ENCODE measurements at places on chromosomes 1 and 21.

DNA sequence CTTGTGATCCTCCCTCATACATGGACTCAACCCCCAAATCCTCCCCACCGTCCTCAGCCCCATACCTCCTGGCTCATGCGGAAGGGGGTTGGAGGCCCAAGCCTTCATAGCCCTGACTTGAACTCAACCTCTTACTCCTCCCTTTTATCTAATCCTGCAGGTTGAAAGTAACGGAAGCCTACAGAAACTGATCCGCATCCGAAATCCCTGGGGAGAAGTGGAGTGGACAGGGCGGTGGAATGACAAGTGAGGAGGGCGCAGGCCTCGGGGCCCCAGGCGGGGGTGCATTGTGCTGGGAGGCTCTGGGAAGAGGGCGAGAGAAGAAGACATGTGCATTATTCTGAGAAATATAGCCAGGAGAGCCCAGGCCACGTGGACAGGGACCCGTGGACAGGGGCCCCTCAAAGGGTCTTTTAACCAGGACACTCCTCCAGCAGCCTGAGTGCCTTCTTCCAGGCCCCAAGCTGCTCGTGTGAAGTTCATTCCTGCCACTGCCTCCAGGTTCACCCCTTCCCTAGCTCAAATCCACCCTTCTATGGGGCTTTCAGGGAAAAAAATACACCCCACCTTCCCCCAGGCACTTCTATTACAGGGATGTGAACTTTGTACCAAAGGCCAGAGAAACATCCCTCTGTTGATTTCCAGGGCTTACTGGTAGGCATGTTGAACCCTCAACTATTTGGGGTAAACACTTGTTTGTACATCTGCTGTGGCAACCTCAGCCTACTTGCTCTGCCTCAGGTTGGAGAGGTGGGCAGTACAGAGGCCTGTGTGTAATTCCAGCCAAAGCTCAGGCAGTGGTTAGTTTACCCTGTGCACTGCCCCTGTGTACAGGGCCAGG, 38.6 kb downstream of the CAPN2 start:
- no peak for DNase-seq

DNA sequence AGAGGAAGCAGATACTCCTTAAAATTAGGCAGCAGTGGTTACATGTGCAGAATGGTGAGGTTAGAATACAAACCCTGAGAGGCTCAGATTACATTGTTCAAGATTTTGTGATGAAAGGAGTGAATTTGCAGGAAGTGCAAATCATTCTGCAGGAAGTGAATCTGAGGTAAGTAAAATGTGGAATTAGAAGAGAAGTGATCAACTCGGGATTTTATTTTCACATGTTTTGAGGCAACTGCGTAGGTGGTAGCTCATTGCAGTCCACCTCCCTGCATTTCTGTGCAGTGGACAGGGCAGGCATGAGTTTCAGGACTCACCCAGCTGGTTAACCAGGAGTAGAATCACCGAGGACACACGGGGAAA, 2.1 kb upstream of the PLA2G2C start:
- DNase-seq = no peak

GRCh38 chr1:209397371-209397770, 186.1 kb upstream of the CAMK1G start:
- no peak for DNase-seq

DNA sequence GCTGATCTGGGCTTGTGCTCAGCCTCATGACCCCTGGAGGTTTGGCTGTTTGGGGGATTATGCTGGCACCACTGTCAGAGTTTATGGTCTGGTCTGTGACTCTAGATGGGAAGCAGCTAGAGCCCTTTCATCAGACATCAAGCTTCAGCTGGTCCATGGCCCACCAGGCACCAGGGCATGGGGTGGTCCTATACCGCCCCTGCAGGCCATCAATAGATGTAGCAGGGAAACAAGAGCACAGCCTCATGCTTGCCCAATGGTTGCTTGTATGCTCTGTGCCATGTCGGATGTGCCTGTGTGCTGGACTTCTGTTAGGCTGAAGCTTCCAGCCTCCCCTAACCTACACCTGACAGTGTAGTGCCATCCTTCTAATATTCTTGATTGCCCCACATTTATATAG, 71.1 kb upstream of the CD34 start:
- DNase-seq = no peak

DNA sequence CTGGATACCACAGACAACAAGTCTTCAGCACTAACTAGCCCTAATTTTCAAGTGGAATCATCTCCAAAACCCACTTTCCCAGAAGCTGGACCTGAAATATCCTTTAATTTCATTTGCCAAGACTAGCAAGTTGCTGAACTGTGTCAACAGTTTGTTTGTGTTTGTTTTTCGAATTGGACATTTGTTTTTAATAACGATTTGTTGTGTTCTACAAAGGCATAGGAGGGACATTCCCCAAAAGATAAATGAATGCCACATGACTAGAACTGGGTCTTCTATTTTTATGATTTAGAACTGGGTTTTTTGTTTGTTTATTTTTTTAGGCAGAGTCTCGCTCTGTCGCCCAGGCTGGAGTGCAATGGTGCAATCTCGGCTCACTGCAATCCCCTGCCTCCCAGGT, 17.9 kb downstream of the LUZP1 start:
- no peak for DNase-seq

GRCh38 chr1:243646841-243647240, 203.2 kb downstream of the AKT3 start:
- DNase-seq = no peak

DNA sequence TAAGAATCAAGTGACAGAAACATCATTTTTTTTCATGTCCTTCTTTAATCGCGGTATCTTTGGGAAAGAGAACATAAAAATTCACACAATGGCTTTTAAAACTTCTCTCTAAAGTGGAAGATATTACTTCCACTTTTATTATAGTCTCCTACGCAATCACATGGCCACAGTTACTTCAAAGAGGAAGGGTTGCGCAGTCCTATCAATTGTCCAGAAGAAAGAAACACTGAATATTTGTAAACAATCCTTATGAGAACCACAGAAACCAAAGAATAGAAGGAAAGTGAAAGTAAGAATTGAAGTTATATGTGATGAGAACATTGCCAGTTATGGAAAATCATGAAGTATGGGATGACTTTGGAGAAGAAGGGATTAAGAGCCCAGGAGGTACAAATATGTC, 32.6 kb downstream of the CFH start:
- no peak for DNase-seq

- DNase-seq = no peak
Measured at GRCh38 chr1:2874607-2875480, 73.4 kb upstream of the TTC34 start.

DNA sequence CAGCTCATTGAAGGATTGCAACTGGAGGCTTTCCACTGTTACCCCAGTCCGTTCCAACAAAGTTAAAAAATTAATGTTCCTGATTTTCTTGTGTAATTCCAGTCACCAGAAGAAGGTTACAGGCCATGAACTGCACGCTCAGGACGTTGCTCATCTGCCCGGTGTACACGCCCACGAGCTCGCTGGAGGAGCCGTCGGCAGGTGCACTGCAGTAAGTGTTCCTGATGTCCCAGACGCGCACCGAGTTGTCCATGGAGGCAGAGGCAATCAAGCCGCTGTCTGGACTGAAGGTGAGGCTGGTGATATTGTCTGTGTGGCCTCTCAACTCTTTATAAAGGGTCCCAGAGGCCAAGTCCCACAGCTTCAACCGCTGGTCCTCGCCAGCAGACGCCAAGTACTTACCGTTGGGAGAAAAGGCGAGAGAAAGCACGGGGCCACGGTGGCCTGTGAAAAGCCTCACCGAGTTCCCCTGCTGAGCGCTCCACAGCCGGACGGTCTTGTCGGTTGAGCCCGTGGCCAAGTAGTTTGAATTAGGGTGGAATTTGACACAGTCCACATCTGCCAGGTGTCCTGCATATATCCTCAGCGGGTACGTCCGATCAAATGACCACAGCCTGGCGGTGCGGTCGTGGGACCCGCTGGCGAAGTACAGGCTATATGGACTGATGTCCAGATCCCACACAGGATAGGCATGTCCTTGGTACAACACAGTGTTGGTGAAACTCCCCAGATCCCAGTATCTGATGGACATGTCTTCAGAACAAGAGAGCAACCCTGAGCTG, 31.5 kb downstream of the TAF5L start:
- no peak for DNase-seq

- DNase-seq = no peak
Measured at GRCh38 chr1:77899647-77900320, 11.4 kb downstream of the NEXN start.

GRCh38 chr1:210697185-210697584, 368.5 kb downstream of the HHAT start:
- no peak for DNase-seq

DNA sequence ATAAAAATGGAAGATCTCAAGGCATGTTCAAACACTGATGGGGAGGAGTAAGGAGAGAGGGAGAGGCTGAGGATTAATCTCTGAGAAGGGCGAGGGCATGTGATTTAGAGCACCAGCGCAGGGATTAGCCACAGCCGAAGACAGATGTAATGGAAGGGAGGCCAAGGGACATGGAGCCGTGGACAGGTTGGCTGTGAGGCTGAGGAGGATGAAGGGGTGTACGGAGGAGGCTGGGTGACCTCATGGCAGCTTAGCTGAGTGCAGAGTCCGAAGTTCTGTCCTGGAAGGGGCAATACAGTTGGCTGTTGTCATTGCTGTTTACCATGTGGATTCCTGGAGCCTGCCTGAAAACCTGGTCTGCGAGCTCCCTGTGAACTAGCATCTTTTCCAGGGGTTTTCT, 342.8 kb downstream of the RPS6KC1 start:
- DNase-seq = no peak

DNA sequence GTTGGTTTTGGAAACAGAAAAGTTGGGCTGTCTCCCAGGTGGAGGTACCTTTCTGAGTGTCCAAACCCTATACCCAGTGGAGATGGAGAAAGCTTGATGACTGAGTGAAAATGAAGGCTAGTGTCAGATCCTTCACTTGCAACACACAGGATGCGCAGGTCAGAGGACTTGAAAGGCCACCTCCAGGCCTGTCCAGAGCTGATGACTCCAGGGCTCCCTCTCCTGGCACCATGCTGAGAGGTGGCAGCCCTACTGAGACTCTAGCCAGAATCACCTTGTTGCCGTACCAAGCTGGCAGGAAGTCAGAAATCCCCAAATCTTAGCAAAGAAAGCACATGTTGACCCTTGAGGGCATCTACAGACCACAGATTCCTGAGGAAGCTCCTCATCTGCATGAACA, 16.4 kb downstream of the KNCN start:
- no peak for DNase-seq

Data from activated CD4-positive, alpha-beta T cell treated with anti-CD3 and anti-CD28 coated beads for 24 hours (primary cell).